ENCODE measurements at places on chromosomes 13 and 19. TPM values are rescaled to one million over a fixed set of nuclear protein-coding genes. Genes with fewer than 3 reads are reported as not detected.

The CCDC194 gene
- not detected for total RNA-seq

- no peak for DNase-seq
Observed at GRCh38 chr13:40631605-40632004, 34.8 kb downstream of the FOXO1 start.

GRCh38 chr19:40208602-40209001 lies 9.6 kb downstream of the TTC9B start:
- no peak for DNase-seq

DNA sequence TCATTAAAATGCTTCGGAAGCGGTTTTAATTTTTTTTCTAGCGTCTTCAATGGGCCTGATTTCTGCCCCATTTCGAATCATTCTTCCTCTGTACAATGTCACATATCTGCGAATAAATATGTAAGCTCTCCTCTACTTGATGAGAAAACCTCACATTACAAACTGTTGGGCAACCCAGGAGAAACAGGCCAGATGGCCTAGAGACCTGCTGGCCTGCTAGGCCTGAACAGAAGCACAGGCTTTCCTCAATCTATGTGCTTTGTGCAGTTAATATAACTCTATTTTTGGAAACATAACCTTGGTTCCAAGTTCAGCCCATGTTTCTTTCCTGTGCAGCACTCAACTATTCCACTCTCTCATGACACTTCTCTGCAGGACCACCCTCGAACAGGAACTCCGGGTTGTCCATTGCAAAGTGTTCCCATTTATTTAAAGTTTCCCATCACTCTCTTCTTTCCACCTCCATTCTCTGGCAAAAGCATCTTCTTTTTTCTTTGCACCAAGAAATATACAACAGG lies 42.0 kb downstream of the DCLK1 start:
- DNase-seq: no peak

DNA sequence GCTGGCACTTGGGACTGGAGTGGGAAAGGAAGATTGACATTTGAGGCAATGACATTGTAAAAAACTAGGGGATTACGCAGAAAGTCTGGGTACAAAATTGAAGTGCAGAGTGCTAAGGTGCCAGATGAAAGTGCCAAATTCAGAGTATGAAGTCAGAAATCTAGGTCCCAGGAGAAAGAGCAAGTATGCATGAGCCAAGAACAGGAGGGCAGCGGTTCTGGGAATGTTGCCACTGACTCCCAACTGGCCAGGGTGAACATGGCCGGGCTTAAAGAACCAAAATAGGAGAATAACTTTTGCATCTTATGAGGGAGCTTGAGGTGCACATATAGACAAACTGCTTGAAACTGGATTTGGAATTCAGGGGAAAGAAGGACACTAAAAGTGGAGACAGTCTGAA lies 495.8 kb upstream of the KLF12 start:
- DNase-seq: no peak

DNA sequence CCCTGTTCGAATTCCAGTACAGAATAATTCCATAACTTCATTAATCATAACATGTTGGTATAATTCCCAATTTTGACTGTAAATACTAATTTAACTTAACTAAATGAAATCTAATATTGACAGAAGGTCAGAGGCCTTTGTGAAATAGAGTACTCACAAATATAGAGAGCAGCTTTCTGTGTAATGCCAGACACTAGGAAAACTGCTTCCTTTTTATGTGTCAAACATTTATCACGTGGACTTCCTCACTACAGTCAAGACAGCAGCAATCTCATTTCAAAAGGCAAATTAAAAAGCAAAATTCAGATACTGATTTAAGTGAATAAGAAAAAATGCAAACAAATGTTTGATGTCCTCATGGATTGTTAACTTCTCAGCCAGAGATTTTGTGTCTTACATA lies 13.1 kb downstream of the ITM2B start:
- DNase-seq: no peak

GRCh38 chr19:30028118-30028991 lies 86.3 kb downstream of the URI1 start:
- no peak for DNase-seq
